SK-N-DZ (cell line): ENCODE measurements at places on chromosomes 7 and 10.

- DNase-seq, result no peak
Observed at GRCh38 chr10:34183016-34183796, 631.9 kb downstream of the PARD3 start.

DNA sequence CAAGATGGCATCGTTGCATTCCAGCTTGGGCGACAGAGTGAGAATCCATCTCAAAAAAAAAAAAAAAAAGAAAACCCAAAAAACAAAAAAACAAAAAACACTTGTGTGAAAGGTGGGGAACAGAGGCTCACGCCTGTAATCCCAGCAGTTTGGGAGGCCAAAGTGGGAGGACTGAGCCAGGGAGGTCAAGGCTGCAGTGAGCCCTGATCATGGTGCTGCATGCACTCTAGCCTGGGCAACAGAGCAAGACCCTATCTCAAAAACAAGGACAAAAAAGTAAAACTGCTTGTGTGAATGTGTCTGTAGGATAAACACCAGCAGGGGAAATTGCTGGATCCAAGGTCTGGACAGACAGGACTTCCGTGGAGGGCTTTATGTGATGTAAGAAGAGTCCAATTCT is 4.5 kb downstream of the PAOX start:
- no peak for DNase-seq

DNA sequence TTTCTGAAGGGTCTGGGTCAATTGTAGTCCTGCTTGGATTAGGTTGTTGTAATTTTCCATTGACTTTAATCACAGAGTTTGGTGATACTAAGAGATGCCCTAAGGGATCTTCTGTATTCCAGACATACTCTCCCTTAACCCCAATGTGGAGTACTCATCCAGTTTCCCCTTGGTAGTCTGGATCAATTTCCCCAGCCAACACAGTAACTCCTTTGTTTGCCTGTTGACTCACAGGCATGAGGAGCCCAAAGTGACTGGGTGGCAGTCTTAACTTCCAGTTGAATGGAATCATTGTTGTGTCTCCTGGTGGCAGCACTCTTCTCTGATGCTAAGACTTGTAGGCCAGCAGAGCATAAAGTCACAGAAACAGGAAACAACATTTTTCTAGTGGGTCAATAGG is 41.5 kb upstream of the PIK3CG start:
- DNase-seq, result no peak

DNA sequence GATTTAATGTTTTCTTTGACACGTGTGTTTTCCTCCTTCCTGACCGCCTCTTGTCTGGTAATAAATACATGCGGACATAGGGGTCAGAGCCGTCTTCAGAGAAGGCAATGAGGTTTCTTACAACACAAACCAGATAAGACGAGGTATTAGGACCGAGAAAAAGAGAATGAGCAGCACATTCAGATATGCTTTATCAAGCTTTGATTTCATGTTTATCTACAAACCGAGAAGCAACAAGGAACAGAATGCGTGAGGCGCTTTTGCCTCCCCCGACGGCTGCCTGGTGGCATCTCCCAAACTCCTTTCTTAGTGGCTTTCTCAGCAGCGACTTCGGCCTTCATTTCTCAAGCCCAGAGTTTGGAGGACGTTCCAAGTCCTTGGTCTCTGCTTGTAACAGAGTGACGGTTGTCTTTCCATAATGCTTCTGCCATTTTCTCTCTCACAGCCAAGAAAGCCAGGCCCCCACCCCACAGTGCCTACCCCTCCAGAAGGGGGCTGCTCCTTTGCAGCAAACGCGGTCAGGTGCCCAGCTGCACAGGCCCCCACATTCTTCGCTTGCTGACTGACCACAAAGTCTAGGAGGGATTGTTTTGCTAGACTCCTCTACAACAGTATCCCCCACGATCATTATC is 32.6 kb upstream of the NCAPG2 start:
- no peak for DNase-seq

DNA sequence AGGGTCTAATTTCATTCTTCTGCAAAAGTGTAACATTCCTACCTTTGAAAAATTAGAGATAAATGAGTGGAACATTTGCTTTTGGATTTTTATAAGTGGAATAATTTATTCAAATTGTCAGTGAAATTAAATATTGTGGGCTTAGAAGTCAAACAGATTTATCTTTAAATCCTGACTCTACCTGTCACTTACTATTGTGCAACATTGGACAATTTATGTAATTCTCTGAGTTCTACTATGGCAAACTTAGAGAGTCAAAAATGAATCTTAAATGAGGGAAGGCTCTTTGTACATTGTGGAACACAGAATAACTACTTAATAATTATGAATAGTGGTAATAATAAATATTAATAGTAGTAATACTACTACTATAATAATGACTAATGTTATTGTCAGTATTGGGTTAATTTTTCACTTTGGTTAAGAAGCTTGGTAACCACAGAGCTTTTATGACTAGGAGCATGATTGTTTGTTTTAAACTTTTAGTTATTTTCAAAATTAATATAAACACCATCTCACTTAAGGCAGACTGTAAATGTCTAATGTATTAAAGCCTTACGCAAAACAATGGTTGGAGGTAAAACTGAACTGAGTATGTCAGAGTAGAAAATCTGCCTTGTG is 70.0 kb downstream of the PRKG1 start:
- no peak for DNase-seq
